ENCODE measurements at places on chromosomes 6 and 20.

GRCh38 chr20:57434390-57434700, 43.1 kb downstream of the RBM38 start:
- DNase-seq = no peak

- DNase-seq = no peak
Measured at GRCh38 chr6:25006565-25007001, 70.8 kb upstream of the RIPOR2 start.

- DNase-seq = no peak
Measured at GRCh38 chr6:35736982-35737412, at the start of gene ARMC12. ARMC12 (plus strand) TSS chr6:35737032; CDS start chr6:35737109, 77 bp downstream.

- no peak for DNase-seq
Measured at GRCh38 chr6:26660000-26660361, 435 bp upstream of the ZNF322 start.

DNA sequence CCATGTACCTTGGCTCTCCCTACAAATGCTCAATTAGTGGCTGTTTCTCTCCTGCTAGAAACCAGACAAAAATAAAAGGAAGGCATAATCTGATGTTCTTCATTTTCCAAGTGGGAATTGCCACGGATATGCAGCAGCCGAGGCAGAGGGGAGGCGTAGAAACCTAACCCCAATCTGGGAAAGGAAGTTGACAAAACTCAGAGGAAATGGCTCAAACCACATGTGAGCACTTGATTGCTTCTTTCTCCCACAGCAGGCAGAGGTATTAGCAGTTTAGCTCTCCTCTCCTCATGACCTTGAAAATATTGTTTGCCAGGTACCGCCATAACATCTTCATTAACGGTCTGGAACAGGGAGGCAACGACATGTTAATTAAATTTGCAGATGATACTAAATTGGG, 3.8 kb upstream of the MLN start:
- no peak for DNase-seq

GRCh38 chr6:168345896-168346754, 26.5 kb upstream of the DACT2 start:
- DNase-seq = no peak

DNA sequence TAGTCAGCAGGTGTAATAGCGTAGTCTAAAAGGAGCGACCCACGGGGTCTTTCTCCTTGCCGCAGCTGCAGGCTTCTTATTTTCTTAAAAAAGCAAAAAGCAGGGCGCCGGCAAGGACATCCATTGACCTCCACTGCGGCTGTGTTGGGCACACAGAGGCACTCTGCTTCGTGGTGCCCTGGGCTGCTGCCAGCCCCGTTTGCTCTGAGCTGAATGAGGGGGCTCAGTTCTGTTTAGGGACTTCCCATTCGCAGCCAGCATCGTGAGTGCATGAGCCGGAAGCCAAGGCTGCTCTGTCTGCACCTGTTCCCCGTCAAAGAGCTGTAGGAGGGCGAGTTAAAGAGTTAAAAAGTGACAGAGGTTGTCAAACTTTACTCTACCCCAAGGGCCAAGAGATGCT, 1.7 kb upstream of the SLC22A2 start:
- no peak for DNase-seq

DNA sequence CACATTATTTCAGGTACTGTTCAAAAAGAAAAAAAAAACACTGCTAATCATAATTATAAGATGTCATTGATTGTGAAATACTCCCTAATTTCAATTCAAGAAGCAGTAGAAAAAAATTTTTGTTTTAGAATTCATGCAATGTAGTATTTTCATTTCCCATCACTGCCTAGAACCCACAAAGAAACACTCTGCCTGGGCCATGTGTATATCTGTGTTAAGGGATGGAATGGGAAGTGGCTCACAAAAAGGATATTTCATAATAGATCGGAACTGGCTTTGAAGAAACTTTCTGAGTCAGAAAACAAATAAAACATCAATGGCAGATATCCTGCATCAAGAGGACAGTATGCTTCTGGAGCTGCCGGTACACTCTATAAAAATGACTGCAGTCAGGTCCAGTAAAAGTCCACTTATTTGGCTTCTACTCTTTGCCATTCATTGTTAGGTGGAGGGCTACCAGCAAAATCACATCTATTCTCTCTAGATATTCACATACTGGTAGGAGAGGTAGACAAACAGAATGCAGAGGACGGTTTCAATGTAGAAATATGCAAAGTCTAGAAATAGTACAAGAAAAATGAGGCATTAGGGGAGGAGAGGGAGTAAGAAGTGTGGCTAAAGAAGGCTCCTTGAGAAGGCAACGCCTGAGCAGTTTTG, 135.0 kb upstream of the TNFAIP3 start:
- no peak for DNase-seq

GRCh38 chr6:152824666-152825065, 74.1 kb downstream of the VIP start:
- no peak for DNase-seq

DNA sequence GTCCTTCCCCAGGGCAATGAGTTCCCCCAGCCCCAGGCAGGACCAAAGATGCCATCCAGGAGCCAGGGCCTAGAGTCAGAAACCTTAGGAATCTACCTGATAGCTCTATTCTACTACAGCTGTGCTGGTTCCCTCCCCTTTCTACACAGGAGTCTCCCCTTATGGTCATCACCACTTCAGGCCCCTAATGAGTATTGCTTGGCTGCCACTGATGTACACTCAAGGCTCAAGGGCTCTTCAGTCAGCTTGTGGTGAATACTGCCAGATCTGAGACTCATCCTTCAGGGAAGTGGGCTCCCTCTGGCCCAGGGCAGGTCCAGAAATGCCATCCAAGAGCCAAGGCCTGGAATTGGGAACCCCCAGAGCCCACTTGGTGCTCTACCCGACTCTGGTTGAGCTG, 248.6 kb downstream of the ALDH8A1 start:
- no peak for DNase-seq

DNA sequence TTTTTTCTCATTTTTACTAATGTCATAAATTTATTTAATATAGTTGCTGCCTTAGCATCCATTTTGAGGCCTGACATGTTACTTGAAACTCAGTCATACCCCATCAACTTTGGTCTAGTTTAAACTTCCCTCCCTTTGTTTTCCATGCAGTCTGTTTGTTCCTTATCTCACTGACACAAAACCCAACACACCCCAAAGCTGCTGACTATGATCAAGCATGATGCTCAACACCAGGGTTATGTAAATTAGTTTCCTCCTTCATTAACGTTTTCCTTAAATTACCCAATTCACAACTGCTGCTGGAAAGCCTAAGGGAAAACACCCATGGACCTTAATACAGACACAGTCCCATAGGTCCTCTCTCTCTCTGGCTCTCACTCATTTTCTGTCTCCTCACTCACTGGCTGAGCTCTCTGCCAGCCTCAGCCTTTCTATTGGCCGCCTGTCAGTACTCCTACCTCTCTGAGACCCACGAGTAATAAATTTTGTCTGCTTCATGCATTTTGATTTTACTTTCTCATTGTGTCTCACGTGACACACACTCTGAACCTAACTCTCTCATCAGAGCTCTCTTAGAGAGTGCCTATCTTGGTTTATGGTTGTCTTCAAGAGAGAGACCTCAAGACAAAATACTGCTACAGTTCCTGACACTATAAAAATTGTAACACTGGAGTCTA, 904.5 kb downstream of the C6orf118 start:
- no peak for DNase-seq

DNA sequence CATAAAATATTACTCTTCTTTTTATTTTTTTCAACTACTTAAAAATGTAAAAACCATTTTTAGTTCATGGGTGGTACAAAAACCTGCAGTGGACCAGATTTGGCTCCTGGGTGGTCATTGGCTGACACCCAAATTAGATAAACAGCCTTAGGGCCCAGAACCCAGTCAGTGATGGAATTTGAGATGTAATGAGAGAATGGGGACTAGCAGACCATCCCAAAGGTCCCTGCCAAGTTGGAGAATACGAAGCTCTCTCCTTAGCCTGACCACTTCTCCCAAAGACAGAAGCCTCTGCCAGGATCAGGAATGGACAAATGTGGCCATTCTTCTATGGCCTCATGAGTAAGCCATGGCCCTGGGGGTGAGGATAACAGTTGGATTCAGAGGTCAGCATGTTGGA, 194.7 kb downstream of the NFATC2 start:
- DNase-seq = no peak

DNA sequence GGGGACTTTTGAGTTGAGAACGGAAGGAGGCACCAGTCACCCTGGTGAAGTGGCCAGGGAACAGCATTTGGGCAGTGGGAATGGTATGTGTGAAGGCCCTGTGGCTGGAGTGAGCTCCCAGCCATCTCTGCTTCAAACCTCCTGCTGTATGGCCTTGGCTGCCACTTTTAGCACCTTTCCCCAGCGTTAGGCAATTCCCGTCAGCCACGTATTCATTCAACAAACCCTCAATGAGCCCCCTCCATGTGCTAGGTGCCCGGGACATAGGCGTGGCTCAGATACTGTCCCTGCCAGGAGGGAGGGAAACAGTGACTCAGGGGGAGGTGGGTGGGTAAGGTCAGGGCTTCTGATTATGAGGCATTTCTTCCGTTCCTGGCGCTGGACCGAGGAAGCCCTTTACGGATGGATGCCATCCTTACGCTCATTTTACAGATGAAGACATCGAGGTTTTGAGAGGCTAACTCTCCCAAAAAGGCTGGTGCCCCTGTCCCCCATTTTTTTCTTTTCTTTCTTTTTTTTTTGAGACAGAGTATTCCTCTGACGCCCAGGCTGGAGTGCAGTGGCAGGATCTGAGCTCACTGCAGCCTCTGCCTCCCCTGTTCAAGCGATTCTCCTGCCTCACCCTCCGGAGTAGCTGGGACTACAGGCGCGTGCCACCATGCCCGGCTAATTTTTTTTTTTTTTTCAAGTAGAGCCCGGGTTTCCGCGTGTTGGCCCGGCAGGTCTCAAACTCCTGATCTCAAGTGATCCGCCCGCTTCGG, 37.5 kb downstream of the SRC start:
- DNase-seq = no peak

GRCh38 chr6:43970913-43971775, 156.1 kb downstream of the MRPL14 start:
- DNase-seq = no peak

DNA sequence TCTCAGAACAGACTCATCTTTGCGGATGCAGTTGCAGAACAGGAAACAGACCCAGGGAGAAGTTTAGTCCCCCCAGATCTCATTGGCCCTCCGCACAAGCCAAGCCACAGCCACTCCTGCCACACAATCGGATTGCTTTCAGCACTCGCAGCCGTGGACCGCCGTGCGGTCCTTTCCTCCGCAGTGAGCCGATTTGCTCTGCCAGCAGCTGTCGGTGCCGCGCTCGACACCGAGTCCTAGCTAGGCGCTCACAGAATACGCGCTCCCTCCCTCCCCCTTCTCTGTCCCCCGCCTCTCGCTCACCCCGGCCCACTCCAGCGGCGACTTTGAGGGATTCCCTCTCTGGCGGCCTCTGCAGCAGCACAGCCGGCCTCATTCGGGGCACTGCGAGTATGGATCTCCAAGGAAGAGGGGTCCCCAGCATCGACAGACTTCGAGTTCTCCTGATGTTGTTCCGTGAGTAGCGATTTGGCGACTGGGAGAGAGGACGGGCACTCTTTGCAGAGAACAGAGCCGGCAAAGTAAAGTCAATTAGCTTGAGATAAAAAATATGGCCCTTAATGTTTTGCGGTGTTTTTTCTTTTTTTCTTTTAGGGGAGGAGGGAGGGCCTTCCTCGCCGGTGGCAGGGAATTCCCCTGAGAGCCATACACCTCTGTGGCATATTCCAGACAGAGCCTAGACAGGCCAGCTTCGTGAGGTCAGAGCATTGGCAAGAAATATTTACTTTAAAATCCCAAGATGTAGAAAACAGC, at the start of gene LAMP5:
Gene LAMP5 (plus strand): TSS at position 130 of the 753 bp plus-strand sequence. CDS start 263 bp downstream, at position 393.
- DNase-seq = no peak

DNA sequence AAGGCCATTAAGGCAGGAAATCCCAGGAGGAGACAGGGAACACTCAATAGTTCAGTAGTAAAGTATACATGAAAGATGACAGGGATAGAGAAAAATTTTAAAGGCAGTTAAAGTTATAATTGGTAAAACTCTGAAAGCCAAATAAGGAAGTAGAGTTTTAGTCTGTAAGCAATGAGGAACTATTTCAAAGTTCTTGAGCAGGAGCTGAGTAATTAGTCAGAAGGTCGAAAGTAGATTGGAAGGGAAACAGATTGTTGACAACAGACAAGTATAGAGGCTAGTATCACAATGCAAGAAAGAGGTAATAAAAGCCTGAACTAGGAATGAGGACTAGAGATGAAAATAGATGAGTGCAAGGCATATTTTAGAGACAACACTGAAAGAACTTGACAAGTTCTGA, 150.3 kb downstream of the CDK19 start:
- DNase-seq = no peak

GRCh38 chr20:44097521-44098255, 89.3 kb downstream of the JPH2 start:
- no peak for DNase-seq

DNA sequence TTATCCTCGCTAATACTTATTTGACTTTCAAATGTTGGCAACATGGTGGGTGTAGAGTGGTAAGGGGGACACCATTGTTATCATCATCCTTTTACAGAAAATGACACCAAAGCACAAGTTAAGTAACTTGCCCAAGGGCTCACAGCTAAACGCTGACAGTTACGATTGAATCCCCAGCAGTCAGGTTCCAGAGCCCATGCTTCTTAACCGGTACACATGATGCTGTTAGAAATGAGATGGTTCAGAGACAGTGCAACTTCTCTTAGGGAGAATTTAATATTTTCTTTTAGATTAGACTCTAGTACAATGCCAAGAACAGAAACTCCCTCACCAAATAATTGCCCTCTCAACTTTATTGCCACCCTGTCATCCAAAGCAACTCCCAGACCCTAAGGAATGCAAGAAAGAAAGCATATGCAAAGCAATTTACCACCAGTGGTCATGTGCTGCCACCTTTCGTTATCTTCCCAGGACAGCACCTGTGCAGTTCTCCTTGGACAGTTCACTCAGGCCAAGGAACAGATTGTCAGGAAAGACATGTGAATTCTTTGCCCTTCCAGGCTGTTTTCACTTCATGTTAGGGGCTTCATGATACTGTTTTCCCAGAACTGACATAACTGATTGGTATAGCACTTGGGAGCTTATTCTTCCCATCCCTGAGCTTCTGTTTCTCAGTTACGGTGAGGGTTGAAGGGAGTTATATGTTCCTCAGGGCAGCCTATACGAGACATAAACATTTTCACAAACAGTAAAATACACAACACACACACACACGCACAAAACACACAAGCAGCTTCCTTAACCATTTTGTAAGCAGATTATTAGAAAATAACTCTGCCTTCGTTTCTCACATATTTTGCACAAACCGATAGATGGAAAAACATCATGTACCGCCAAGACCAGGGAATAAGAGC, 5.1 kb downstream of the HLA-DMA start:
- DNase-seq = no peak

GRCh38 chr6:89694428-89694827, 55.9 kb upstream of the LYRM2 start:
- DNase-seq = no peak

- no peak for DNase-seq
Measured at GRCh38 chr6:8562125-8562524, 126.8 kb upstream of the SLC35B3 start.

DNA sequence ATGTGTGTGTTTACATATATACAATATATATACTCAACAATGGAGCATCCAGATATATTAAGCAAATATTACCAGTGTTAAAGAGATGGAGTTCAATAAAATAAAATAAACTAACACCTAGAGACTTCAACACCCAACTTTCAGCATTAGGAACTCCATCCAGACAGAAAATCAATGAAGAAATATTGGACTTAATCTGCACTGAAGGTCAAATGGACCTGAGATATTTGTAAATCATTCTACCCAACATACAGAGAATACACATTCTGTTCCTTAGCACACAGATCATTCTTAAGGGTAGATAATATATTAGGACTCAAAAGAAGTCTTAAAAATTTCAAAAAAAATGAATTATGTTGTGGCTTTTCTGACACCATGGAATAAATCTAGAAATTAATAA, 832.3 kb upstream of the ADGRB3 start:
- no peak for DNase-seq

GRCh38 chr6:72457738-72458137, 164.1 kb upstream of the KCNQ5 start:
- no peak for DNase-seq
